ENCODE measurements at places on chromosomes 1 and 21. TPM values are rescaled to one million over a fixed set of nuclear protein-coding genes. Genes with fewer than 3 reads are reported as not detected.

Gene ADAMTS5
- total RNA-seq = 10.0 TPM

Gene NFASC
- total RNA-seq = 140 TPM

Gene PTAFR
- 7.0 TPM for total RNA-seq

Gene PLPPR5
- not detected for total RNA-seq

Gene PYGO2
- total RNA-seq = 25.0 TPM

Gene DDR2
- total RNA-seq = 132 TPM

Gene PRR9
- not detected for total RNA-seq

Gene RGSL1
- not detected for total RNA-seq

Gene SPRR2E
- total RNA-seq = not detected

Gene KIAA0040
- total RNA-seq = 16.8 TPM

Gene CHIA
- not detected for total RNA-seq

Gene PPM1J
- 1.8 TPM for total RNA-seq

Gene RORC
- total RNA-seq = 0.45 TPM

Gene DTL
- total RNA-seq = 0.71 TPM

Gene SYT14
- total RNA-seq = 3.8 TPM

Gene KRTAP20-4
- total RNA-seq = not detected

Gene SDE2
- total RNA-seq = 22.3 TPM

Gene CFHR5
- not detected for total RNA-seq

Gene C4BPA
- 0.27 TPM for total RNA-seq

Gene MROH7
- 8.1 TPM for total RNA-seq

Gene IGSF5
- total RNA-seq = not detected
